ENCODE measurements at places on chromosomes 16 and 17.

DNA sequence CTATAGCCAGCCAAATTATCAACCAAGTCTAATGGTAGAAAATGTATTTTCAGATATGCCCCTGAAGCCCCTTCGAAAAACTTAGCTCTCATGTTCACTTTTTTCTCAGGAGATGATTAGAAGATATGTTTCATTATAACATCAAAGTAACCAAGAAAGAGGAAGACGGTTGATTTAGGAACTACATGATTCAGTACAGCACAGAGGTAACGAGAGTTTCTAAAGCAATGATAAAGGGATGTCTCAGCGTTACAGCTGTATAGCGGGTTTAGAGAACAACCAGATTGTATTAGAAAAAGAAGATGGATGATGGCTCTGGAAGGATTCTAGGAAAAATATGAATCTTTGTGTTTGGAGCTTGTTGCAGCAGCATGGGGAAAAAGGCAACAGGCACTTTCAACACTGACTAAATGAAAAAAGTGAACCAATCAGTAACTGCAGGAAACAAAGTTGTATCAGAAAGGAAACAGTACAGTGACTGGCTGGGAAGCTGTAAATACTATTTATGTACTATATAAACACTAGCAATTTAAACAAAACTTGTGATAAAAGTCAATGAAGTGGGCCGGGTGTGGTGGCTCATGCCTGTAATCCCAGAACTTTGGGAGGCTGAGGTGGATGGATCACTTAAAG lies 21.5 kb downstream of the MBTD1 start:
- DNase-seq: no peak

- peak; percentile 75 for DNase-seq
Observed at GRCh38 chr17:58531661-58532554, 17.5 kb upstream of the MTMR4 start.

DNA sequence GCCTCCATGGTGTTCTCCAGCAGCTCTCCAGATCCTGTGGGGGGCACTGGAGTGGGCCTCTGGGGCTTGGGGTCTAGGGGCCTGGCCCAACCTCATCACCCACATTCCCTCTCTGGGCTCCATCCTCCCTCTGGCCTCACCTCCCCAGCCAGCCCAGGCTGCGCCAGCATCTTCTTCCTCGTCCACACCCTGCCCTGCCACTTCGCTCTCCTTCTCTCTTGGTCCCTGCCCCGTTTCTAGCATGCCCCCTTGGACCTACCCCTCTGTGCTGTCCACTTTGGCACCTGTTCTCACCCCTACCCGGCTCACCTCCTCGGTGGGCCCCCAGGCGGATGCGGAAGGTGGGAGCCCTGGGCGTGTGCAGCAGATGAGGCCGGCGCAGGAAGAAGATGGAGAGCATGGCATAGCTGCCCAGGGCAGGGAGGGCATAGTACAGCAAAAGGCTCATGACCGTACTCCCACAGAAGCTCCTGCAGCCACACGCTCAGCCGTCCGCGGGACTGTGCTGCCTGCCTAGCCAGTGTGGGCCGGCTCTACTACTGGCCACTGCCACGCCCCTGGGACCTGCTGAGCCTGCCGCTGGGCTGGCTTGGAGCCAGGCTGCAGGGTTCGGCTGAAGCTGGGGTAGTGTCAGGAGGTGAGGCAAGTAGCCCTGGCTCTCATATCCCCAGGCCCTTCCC lies at the start of gene GDPD3:
Gene GDPD3, minus strand, starts transcription at position 507 of the 680 bp plus-strand sequence. Its CDS starts 59 bp downstream, at position 448.
- no peak for DNase-seq

GRCh38 chr16:56988161-56988947 lies 1.0 kb upstream of the NLRC5 start:
- no peak for DNase-seq

DNA sequence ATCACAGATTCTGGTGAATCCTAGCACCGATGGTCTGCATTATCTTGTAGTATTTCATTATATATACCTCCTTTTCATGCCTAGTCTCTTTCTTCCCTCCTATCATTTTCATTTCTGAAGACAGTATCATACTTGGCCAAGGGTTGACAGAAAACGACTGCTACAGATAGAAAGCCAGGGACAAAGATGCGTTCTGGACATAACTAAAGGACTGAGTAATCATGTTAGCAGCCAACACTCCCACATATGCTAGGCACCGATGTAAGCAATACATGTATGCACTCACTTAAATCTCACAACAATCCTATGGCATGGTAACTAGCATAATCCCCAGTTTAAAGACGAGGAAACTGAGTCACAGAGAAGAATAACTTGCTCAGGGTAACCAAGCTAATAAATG lies 22.9 kb downstream of the RDM1 start:
- DNase-seq: no peak

DNA sequence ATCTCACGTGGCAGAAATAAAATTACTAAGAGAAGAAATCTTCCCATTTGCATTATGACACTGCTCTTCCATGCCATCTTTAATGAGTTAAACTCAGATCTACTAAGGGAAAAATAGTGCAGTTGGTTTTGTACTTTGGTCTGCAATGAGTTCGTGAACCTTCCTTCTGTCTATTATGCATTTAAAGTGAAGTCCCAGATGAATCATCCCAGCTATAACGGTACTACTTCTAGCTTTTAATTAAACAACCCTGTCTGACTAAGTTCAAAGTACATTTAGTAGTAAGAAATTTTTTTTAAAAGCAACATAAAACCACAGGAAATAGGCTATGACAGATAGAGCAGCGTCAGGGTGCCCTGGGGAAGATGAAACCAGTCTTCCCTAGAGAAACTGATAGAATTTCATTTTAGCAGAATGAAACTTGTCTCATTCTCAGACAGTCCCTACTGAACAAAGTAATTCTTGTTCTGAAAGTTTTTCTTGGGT lies 1.8 kb downstream of the TMIGD1 start:
- DNase-seq: no peak

- no peak for DNase-seq
Observed at GRCh38 chr17:76986365-76986764, 118.2 kb downstream of the MGAT5B start.

DNA sequence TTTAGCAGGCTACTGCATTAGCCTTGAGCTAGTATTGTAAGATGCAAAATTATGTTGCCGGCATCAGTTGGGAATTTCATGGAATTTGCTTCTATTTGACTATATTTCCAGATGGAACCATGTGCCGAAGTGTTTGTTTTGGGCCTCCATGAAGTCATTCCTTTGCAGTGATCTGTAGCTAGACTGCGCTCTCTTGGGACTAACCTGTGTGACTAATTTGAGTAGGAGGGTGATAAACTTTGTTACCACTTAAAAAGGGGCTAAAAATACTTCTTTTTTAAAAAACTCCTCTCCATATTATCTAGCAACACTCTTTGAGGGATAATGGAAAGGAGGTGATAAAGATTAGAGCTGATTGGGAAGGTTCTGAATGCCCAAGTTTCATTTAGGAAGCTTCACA lies 166.8 kb upstream of the TBX2 start:
- no peak for DNase-seq

GRCh38 chr16:85626191-85626981 lies 13.3 kb downstream of the GSE1 start:
- DNase-seq: no peak

DNA sequence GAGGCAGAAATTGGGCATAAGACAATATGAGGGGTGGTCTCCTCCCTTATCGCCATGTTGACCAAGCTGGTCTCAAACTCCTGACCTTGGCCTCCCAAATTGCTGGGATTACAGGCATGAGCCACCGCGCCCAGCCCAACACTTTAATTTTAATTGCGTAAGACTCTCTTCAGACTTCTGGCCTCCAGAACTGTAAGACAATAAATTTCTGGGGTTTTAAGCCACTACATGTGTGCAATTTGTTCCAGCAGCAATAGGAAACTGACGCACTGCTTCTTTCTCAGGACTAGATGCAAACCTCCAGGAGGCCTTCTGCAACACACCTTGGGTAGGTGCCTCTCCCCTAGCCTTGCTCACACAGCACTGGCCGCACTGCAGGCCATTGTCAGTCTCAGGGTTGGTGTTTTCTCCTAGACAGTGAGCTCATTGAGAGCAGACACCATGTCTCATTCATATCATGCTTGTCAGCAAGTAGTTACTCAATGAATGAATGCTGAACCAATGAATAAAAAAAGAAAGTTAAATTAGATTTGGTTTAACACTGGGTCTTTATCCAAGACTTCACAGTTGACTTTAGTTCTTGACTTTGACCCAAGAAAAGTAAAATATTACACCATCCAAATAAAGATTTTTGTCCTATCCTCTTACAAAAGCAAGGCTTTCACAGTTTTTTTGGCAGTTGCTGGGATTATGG lies 5.5 kb upstream of the ACSF2 start:
- DNase-seq: no peak

GRCh38 chr16:85836706-85837582 lies 37.4 kb downstream of the COX4I1 start:
- DNase-seq: no peak

- no peak for DNase-seq
Observed at GRCh38 chr16:68444056-68444657, 4.2 kb downstream of the SMPD3 start.

GRCh38 chr17:1834380-1835149 lies 4.8 kb downstream of the RPA1 start:
- no peak for DNase-seq

DNA sequence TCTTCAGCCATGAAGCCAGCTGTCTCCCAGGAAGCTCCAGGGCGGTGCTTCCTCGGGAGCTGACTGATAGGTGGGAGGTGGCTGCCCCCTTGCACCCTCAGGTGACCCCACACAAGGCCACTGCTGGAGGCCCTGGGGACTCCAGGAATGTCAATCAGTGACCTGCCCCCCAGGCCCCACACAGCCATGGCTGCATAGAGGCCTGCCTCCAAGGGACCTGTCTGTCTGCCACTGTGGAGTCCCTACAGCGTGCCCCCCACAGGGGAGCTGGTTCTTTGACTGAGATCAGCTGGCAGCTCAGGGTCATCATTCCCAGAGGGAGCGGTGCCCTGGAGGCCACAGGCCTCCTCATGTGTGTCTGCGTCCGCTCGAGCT lies 14.1 kb downstream of the STH start:
- no peak for DNase-seq

DNA sequence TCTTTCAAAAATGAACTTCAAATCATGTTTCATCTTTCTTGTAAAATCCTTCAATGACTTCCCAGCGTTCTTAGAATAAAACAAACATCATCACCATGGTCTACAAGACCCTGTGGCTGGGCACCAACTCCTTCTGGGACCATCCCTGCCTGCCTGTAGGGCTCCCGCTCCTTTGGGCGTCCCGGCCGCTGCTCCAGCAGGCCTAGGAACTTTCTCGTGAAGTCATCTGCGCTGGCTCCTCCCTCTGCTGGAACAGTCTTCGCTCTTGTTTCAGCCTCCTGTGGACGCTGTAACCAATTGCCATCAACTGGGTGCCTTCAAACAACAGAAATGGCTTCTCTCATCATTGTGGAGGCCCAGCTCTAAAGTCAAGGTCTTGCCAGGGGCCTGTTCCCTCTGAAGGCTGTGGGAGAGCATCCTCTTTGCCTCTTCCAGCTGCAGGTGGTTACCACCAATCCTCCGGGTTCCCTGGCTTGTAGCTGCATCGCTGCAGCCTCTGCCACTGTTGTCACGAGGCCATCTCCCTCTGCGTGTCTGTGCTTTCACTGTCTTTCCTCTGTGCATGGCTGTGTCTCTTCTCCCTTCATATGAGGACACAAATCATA lies 185.5 kb upstream of the SDK2 start:
- DNase-seq: no peak

DNA sequence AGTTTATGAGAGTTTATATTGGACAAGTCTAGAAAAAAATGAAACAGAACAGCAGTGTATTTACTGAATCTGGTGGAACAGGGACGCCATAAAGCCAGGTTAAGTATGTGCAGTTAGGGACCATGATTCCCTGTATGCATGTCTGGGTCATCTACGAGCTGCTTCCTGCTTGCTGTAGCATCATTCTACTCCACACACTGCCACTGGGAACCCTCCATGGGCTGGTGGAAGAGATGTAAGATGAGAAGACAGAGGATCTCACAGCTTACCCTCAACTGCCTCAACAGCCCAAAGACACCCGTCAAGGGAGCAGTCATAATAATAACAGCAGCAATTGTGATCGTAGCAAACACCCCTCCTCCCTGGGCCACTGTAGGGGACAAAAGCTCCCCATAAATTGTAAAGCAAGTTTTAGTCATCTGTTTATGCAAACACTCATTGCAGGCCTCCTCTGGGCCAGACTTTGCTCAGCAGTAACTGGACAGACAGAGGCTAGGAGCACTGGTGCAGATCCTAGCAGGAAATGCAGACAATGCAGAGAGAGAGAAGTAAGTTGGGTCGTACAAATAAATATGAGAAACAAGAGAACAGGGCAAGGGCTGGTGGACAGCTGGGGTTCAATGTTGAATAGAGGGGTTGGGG lies 188.0 kb downstream of the SOX9 start:
- DNase-seq: no peak
